Renal cortex interstitium (tissue), 15 donors: ENCODE measurements at places on chromosomes 1 and 21.

DNA sequence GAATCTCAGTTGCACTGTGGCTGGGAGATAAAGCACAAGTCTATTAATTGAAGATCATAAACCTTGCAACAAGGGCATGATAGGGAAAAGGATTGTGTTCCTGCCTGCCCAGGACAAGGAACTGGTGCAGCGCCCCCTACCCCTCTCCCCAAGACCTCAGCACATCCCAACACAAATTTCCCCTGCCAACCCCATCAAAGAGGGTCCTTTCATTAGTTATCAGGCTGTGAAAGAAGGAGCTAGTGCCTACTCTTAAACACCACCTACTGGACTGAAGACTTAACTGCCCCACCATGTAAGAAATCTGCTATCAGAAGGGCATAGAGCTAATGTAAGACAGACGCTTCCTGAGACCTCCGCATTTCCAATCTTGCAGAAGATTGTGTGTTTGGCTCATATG is 372.6 kb downstream of the AGBL4 start:
- DNase-seq: no peak

GRCh38 chr1:34617321-34618118 is 137.3 kb upstream of the GJB5 start:
- DNase-seq: no peak

GRCh38 chr1:15337656-15338402 is 71.9 kb upstream of the EFHD2 start:
- DNase-seq: no peak

DNA sequence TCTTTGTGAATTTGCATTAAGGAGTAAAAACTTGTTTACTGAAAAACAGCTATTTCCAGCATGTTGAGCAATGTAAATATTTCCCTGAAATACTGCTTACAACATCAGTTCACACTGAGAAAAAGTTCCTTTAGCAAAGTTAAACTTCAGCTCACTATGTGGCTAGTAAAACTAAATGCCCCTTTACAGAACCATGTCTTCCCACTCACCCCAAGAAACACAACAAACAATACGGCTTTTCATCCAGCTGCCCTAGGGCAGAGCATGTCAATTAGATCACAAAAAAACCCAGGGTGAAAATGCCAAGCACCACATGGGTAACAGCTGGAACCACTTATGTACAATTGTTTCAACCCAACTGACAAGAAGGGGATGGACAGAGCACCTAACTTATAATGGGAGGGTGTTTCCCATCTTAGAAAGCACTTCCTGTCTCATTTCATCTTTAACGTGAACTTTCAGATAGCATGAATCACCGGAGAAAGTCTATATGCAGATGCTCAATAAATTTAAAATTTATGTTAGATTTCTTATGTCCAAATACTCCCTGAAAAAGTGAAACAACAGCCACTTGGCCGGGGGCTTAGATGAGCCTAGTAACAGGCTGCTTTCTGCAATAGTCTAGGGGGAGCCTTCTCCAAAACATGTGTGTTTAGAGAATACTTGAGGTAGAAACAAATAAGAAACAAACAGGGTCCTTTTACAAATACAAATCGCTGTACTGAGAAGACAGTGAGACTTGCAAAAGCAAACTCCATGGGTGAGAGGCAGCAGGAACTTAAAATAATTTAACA is 6.6 kb downstream of the NID1 start:
- no peak for DNase-seq

DNA sequence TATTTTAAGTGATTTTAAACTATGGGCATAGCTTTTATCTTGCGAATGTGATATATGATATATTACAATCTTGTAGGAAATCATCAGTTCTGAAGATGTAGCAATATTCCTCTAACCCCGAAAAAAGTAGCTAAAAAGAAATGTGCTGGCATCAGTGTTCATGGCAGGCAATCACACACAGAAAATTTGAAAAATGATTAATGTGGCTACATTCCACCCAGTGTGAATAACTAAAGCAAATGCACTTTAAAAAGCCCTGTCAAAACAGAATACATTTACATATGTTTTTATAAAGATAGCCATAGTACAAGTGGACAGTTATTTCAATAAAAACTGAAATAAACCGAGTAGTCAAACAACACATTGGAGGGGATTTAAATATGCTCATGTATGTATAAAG is 260.2 kb downstream of the HHAT start:
- DNase-seq: no peak

DNA sequence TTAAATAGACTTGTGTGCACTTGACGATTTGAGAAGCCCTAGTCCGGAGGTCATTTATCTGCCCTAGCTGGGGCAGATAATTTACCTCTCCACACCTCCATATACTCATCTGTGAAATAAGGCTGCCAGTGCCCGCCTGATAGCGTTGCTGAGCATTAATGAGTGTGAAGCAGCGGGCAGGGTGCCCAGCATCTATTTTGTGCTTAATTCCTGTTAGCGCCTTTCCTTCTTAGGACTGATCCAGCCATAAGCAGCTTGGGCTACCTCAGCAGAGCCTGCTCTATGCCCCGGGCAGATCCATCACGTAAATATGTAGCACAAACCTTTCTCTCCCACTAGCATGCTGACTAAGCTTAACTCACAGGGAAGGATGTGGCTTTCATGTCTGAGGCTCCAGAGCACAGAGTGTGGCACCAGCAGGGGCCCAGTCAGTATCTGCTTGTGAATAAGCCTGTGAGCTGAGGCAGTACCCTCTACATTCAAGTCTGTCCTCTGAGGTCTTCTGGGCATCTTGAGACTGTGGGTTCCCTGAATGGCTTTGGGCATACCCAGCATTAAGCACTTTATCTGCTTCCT is 21.5 kb upstream of the RNF187 start:
- no peak for DNase-seq

DNA sequence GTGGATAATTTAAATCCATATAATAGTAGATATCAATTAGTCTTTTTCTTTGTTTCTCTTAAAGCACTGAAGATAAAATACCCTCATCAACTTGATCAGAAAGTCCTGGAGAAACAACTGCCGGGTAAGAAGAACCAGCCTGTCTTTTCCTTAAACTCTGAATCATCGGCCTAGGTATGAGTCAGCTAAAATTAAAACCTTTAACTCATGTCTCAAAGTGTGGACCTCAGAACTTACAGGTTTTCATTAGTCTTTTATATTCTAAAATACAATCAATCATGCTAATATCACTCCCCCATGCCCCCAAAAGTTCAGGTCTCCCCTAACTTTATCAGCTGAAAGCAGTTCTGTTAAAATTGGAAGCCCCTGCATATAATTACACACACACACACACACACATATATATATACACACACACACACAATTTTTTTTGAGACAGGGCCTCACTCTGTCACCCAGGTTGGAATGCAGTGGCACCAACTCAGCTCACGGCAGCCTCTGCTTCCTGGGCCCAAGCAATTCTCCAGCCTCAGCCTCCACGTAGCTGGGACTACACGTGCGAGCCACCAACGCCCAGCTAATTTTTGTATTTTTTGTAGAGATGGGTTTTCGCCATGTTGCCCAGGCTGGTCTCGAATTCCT is 61.3 kb downstream of the B3GALNT2 start:
- DNase-seq: no peak

- no peak for DNase-seq
These were observed 212.3 kb downstream of the PTPRU start for GRCh38 chr1:29448456-29449235.

- DNase-seq: no peak
These were observed 114.3 kb upstream of the ZNF678 start for GRCh38 chr1:227449051-227449450.

DNA sequence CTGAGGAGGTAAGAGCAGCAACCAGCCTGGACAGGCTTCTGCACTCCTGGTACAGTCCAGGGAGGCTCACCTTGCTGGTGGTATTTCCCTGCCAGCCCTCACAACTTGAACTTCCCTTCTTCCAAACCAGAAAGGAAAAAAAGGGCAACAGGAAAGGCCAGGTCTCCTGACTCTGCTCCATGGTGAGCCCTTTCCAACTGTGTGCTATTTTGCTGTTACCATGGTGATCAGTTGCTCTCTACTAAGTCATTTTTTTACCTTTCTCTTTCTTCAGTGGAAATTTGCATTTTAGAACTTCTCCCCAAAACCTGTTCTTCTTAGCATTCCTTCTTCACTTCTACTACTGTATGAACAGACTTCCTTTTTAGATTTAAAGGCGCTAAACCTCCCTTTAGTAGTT is 164.3 kb downstream of the GRIK1 start:
- no peak for DNase-seq

DNA sequence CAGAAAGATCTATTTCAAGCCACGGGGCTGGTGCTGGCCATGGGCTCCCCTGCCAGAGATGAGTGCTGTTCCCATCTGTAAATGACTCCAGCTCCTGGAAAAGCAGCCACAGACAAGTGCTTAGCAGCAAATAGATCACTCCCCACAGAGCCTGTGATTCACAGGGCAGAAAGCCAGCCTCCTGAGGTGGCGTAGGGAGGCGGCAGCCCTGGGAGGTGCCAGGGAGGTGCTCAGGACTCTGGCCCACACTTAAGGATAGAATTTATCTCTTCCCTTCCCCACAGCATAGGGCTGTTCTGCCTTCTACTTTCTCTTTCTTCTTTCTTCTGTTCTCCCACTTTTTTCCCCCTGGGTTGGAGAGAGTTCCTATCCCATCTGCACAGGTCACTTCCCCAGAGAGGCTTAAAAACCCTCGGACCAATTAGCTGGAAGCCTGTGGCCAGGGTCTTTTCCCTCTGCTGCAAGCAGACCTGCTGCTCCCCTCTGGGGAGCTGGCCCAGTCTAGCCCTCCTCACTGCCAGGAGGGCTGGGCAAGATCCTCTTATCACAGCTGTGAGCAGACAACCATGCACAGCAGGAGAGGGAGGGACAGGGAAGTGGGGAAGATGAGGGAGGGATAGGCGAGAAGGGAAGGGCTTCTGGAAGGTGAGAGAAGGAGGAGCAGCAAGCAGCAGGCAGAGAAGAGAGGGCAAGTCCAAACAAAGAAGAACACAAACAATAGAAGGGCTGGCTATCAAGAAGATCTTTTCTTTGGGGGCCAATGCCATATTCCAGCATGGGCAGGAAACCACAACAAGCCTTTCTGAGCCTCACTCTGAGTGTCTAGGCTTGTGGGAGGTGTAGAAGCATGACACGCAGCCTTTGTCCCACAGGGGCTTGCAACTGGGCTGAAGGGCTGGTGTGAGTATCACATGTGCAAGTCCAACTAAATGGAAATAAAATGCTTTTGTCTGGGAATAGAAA is 41.0 kb downstream of the KCND3 start:
- DNase-seq: no peak

- DNase-seq: no peak
These were observed 13.2 kb upstream of the ATP1A1 start for GRCh38 chr1:116359871-116360270.

GRCh38 chr1:16209847-16210407 is 2.5 kb downstream of the ARHGEF19 start:
- no peak for DNase-seq

DNA sequence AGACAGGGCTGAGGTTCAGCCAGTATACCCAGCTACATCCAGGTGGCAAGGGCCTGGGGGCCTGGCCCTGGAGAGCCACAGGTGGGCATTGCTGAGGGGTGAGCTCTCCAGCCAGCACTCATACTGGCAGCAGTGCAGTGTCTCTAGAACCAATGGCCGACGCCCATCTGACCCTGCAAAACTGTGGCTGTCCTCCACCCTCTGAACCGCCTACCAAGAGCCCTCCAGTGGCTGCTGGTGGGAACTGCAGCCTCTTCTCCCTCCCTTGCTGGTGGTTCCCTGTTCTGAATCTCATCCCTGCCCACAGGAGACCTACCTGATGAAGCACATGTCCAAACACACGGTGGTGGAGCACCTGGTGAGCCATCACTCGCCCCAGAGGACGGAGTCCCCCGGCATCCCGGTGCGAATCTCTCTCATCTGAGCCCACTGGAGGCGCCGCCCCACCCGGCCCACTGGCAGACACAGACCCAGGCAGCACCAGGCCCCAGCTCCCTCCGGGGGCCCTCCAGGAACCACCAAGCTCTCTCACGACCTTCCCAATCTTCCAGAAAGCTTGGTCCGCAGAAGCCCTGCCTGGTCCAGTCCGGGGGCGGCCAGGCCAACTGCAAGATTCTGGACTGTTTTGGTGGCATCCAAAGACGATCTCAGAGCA is 22.1 kb downstream of the A3GALT2 start:
- no peak for DNase-seq

GRCh38 chr1:21188235-21188634 is 11.5 kb upstream of the EIF4G3 start:
- no peak for DNase-seq

GRCh38 chr21:44681861-44682579 is at the start of gene KRTAP12-1:
TSS of gene KRTAP12-1 (minus strand) at chr21:44682163. CDS start at chr21:44682123, 40 bp downstream.
- no peak for DNase-seq

DNA sequence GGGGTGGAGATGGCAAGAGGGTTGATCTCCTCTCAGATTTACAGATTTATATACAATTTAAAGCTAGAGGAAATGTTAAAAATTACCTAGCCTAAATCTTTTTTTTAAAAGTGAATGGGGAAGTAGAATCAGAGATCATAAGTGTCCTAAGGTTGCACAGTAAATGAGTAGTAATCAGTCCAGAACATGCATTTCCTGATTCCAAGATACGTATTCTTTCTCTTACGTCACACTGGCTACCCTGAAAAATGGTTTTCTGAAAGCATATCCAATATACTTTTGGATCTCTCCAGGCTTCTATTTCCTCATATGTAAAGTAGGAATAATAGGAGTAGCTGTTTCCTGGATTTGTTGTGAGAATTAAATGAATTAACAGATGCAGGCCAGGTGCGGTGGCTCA is 11.7 kb downstream of the GADD45A start:
- no peak for DNase-seq

DNA sequence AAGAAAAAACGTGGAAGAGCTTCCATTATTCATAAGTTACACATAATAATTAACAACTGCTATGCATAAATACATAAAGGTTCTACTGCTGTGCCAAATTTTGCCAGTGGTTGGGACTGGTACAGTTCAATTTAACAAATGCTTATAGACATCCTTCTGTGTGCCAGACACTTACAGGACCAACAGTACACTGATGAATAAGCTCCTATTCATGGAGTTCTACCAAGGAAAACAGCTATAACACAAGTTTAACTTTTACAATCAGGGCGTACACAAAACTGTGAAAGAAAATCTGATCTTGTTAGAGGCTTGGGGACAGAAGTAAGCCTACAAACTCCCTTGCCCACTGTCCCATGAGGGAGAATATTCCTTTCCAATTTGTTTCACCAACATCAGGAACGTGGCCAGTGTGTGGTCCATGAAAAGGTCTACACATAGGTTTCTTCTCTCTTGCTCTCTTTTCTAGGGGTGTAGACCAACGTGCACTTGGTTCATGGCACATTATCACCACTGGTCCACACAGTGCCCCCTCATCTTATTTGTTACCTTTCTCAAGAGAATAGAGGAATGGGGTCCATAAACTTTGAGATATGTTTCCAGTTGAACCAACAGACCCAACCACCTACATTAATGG is 10.1 kb downstream of the NRIP1 start:
- no peak for DNase-seq

DNA sequence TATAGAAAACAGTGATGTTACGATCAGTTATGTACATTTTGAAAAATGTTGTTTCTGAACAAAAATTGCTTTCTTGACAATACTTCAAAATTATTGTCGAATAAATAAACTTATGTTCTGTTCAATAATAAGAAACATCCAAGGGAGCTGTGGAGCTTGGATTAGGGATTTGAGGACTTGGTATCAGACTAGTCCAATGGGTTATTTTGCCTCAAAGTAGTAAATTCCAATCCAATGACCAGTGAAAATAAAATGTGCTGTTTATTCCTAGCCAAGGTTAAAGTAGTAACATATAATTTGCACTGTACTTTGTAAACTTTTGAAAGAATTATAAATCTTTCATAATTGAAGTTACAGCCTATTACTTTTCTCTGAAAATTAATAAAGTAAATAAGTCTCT is 79.1 kb upstream of the IVNS1ABP start:
- no peak for DNase-seq
